ENCODE measurements at places on chromosomes 2 and 18.

GRCh38 chr2:132437852-132438669 is 21.5 kb downstream of the GPR39 start:
- no peak for DNase-seq

DNA sequence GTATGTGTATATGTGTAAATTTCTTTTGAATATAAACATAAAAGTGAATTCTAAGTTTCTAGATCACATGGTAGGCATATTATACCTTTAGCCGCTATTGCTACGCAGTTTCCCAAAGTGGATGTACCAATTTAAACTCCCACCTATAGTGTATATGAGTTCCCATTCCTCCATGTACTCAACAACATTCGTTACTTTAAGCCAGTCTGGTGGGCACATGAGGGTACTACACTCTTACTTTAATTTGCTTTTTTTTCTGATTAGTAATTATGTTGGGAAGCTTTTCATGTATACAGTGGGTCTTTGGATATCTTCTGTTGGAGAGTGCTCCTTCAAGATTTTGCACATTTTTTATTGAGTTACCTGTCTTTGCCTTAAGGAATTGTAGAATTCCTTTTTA is 683.8 kb downstream of the ERBB4 start:
- DNase-seq: no peak

GRCh38 chr2:33167622-33168245 is 221.0 kb downstream of the LTBP1 start:
- DNase-seq: no peak

GRCh38 chr2:53998834-53999233 is 28.0 kb upstream of the PSME4 start:
- no peak for DNase-seq

- DNase-seq: no peak
Measured at GRCh38 chr18:23844991-23845680, 155.9 kb downstream of the LAMA3 start.

DNA sequence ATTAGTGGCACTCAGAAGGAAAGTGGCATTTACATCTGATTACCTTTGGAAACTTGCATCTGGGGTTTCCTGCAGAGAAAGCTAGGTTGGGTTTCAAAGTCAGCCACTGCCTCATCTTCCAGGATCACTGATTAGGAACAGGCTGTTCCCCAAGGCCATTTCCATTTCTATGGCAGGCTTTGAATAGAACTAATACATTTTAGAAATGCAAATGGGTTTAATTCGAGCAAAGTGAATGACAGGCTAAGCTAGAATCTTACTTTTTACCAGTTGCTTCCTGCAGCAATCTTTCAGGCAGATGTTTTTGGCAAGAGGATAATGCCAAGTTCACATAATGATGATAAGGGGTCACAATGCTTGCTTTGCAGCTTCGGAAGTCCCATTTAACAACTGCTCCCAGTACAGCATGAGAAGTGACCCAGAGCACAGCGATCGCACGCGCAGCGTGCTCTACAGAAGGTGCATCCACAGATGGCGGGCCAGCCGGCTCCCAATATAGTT is 336.7 kb downstream of the LPIN1 start:
- DNase-seq: no peak

DNA sequence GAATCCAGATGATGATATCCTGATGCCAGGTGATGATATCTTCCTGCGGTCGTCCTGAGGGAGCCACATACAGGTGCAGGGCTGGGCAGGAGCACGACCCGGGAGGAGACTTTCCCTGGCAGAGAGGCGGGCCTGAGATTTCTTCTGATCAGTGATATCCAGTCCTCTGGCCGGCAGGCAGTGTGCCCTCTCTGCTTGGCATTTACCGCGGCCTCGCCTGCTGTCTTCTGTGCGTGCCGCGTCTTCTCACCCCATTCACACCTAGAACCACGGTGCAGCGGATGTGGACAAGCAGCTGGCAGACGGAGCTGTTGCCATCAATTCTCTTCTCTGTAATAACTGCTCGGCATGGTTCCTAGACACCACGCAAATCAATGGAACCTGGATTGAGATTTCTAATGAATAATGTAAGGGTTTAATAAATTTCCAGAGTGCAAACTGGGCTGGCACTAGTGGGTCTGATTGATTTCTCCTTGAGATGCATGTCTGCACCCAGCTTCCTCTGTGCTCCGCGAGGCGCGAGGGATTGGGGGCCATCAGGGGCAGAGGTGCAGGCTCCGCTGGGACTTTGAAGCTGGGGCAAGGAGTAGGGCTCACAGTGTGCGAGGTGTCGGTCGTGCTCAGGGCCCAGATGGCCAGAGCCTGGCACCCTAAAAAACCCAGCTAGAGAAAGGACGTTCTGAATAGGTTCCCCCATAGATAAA is 208.9 kb upstream of the HDAC4 start:
- DNase-seq: no peak

- no peak for DNase-seq
Measured at GRCh38 chr2:201890453-201890852, 84.1 kb downstream of the CDK15 start.

DNA sequence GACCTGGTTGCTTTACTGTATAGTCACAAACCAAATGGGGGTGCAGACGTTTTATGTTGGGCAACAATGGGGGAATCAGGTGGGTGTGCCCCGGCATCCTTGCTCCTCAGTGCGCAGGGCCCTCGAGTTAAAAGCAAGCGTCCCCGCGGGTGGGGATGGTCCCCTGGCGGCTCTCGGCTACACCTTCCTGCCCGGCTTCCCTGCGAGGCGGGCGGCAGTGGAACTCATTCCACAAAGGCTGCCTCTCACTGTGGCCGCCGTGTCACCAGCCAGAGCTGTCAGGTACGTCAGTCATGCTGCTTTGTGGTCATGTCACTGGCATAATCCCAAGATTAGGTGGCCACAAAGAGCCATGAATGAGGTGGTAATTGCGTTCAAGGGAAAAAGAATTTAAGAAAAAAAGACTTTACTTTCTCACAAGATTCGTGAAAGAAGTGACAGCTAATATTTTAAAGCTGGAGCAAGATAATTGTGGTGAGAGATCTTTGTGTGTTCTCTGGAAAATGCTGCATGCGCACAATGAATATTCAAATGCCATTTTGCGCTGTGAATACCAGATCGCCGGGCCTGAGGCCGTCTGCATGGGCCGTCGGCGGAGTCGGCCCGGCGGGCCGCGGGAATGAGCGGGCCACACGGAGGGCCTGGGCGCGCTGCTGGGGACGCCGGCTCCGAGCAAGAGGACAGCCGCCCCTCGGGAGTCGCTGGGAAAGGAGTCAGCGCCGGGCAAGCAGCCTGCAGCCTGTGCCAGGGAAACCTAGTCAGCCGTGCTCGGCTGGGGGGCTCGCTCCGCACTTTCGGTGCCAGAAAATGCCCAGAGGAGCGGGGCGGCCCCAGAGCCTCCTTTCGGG is 82.3 kb upstream of the LDLRAD4 start:
- no peak for DNase-seq

DNA sequence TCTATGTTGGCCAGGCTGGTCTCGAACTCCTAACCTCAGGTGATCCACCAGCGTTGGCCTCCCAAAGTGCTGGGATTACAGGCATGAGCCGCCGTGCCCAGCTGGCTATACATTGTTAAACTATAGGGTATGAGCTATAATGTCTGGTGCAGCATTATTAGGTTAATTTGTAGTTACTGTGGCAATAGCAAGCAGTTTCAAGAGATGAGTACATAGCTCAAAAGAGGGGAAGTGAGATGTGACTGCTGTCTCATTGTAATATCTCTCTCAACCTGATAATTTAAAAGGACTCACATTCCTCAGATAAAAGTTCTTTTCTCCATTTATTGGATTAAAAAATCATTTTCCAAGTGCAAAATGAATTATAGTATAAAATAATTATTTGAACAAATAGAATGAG is 116.4 kb downstream of the INO80D start:
- no peak for DNase-seq
